ENCODE measurements at places on chromosomes 12 and 14.
A peak's percentile ranks its signal among the peaks of the same experiment; 100 is the strongest.

GRCh38 chr14:31122098-31122611, 85.4 kb downstream of the HECTD1 start:
- DNase-seq, result no peak

GRCh38 chr12:27161458-27162228, 79.3 kb upstream of the C12orf71 start:
- no peak for DNase-seq

DNA sequence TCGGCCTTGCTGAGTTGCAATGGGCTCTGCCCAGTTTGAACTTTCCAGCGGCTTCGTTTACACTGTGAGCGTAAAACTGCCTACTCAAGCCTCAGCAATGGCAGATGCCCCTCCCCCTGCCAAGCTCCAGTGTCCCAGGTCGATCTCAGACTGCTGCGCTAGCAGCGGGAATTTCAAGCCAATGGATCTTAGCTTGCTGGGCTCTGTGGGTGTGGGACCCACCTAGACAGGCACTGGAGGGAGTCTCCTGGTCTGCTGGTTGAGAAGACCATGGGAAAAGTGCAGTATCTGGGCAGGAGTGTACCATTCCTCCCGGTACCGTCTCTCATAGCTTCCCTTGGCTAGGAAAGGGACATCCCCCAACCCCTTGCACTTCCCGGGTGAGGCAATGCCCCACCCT, 88.2 kb downstream of the KLHL28 start:
- no peak for DNase-seq

DNA sequence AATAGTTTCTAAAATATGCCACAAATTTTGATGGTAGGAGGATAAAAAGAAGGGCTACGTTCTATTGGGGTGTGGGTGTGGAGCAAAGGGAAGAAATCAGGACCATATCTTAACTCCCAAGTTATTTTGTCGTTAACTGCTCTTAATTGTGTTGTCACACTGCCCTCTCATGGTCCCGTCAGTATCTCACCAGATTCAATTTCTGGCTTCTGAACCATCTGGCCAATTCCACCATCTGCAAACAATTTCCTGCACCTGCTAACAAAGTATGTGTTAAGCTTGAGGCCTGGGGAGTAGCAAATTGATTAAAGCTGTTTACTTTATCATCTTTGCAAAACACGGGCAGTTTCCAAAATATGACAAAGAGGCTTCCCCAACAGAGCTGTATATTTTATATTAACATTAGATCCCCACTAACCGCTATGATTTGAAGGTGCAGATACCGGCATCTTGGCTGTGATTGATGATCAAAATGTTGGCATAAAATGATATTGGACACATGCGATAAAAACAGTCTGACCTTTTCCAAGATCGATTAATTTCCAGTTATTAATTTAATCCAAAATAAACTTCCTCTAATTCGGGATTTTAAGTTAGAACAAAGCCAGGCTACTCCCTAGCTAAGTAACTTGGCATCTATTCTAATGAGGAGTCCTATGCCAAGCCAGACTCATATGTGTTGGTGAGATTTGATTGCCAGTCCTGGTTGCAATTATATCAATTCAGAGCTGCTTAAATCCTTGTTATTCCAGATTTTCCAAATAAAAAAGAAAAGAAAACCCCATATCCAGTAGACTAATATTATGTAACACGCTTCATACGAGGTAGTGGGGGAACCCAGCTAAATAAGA, 6.9 kb upstream of the DNM1L start:
- peak; percentile 68 for DNase-seq

- no peak for DNase-seq
Observed at GRCh38 chr12:52251367-52252051, 18.5 kb downstream of the KRT7 start.

DNA sequence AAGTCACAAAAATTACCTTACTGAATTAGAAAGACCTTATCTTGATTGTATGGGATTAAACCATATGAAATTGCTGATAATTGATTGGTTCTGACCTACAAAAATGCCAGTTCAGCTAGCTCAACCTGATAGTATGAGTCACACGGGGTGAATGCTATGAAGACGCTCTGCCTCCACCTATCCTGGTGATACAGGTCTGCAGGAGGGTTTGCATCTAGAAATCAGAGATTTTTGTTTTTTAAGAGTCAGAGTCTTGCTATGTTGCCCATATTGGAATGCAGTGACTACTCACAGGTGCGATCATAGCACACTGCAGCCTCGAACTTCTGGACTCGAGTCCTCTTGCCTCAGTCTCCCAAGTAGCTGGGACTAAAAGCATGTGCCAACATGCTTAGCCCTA, 120.4 kb downstream of the HMGA2 start:
- no peak for DNase-seq

- DNase-seq, result peak; percentile 7
Observed at GRCh38 chr12:128969480-128970055, 116.3 kb downstream of the GLT1D1 start.

- no peak for DNase-seq
Observed at GRCh38 chr12:122481861-122482260, 18.9 kb downstream of the ZCCHC8 start.

DNA sequence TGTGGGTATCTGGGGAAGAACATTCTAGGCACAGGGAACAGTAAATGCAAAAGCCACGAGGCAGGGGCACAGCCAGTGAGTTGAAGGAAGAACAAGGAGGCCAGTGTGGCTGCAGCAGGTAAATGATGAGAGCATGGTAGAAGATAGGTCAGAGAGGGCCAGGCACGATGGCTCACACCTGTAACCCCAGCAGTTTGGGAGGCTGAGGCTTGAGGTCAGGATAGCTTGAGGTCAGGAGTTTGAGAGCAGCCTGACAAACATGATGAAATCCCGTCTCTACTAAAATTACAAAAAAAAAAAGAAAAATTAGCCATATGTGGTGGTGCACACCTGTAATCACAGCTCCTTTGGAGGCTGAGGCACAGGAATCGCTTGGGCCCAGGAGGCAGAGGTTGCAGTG, 86.7 kb upstream of the ESRRB start:
- no peak for DNase-seq

GRCh38 chr12:72491426-72491825, 219.3 kb downstream of the TRHDE start:
- DNase-seq, result no peak

DNA sequence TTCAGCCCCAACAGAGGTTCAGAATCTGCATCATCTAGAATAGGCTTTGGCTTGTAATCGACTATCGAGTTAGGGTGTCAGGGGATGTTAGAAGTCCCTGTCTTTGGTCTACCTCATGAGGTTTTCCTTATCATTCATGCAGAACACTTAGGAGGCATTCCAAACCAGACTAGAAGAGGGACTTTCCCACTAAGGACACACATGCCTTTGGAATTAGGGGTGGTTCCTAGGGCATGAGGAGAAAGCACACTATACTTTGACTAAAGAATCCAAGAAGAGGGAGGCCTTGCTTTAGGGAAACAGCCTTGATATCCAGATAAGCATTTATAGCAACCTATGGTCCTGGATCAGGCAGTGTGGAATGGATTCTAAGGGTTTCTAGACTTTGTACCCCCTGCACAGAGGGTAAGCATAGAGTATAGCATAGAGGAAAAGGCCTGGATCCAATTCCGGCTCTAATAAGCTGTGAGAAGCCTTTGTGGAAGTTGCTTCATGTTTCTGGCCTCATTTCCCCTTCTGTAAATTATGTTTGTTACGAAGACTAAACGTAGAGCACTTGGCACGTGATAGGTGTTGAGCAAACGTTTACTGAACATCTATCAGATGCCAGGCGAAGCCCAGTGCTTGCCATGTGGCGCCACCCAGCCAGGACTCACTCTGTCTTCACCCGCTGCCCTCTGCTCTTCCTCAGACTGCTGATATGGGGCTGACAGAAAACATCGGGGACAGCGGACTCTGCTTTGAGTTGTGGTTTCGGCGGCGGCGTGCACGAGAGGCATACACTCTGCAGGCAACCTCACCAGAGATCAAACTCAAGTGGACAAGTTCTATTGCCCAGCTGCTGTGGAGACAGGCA, 13.2 kb downstream of the ZNF219 start:
- DNase-seq, result no peak

DNA sequence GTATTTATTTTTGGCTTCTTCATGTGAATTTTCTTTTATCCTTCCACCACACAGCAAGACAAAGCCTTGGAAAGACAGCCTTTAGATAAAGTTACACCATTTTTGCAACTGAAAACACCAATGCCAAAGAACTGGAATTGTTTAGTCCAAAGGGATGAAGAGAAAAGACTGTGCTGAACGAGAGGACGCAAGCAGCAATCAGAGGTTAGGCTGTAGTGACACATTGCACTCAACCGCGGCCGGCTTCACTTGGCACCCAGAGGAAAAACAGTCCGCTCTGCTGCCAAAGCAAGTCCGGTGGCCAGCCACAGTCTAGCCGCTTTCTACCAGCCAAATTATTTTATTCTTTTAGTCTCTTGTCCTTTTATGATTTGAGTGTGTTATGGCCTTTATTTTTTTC, 49.1 kb upstream of the KCNJ8 start:
- peak; percentile 23 for DNase-seq

DNA sequence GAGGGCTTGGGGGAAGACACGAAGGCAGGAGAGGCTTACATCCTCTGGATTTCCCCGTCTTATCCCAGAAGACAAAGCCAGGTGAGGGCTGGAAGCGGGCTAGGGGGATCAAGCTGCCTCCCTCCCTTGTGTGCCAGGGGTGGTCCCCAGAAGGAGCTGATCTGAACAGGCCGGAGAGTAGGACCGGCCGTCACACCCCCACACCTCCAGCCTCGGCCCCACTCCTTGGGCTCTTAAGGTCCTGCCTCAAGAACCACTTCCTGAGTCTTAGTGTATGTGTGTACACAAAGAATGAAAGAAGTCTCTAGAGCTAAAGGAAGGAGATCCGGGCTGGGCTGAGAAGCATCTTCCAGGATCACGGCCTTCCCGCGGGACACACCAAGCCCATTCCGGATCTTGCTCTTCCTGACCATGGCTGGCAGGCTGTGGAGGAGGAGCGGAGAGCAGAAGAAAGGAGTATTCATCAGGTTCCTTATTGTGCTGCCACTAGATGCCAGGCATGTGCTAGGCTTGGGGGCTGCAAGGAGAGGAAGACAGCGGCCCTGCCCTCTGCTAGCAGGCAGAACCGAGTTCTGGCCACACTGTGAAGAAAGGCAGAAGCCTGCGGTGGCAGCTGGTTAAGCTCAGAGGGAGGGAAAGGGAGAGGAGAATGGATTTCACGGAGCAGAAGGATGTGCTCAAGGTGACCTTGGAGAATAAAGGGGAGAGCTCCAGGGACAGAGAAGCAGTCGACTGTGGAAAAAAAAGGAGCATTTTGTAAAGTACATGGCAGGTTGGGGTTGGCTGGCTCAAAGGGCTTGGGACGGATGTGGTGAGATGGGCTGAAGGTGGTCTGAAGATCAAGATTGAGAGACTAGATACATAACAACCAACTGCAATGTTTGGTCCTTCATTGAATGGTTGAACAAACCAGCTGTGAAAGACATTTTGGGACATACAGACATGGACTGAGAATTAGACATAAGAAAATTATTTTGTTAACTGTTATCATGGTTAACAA, 1.3 kb upstream of the CD63 start:
- peak; percentile 63 for DNase-seq

- no peak for DNase-seq
Observed at GRCh38 chr14:96638041-96638855, 136.1 kb downstream of the PAPOLA start.

- DNase-seq, result no peak
Observed at GRCh38 chr12:70448371-70448770, 82.3 kb downstream of the KCNMB4 start.

DNA sequence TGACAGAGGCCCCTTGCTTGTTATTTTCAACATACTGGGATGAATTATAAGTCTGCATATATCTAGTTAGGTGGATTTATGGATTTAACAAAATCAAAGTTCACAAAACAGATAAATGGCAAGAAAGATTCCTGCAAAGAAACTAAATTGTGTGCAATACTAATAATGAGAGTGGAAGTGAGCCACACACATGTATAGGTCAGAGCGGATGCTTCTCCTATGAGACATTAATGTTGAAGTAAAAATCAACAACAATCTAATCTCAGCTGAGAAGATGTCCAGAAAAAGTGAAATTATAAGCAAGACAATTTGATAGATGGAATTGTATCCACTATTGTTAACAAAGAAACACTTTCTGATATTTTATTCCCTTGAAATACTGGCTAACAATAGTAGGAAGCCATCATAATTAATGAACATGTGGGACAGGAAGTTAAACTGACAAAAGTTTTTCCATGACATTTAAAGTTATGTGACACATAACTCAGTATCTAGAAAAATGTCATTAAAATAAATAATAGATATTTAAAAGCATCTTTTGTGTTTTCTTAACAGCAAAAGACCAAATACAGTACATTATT, 39.7 kb downstream of the RAD51B start:
- DNase-seq, result no peak

DNA sequence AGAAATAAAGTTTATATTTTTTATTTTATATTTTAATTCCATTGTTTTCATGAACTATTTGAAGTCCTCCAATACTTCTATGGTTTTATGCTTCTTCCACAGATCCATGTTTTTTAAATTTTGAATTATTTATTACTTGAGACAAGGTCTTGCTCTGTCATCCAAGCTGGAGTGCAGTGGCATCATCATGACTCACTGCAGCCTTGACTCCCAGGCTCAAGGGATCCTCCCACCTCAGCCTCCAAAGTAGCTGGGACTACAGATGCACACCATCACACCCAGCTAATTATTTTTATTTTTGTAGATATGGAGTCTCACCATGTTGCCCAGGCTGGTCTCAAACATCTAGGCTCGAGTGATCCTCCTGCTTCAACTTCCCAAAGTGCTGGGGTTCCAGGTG, 28.8 kb upstream of the DLGAP5 start:
- no peak for DNase-seq

- DNase-seq, result no peak
Observed at GRCh38 chr12:98745578-98746391, 100.7 kb downstream of the APAF1 start.

GRCh38 chr12:46667551-46667950, 158.2 kb downstream of the SLC38A4 start:
- DNase-seq, result no peak

- DNase-seq, result no peak
Observed at GRCh38 chr14:76708028-76708427, 53.2 kb upstream of the VASH1 start.

DNA sequence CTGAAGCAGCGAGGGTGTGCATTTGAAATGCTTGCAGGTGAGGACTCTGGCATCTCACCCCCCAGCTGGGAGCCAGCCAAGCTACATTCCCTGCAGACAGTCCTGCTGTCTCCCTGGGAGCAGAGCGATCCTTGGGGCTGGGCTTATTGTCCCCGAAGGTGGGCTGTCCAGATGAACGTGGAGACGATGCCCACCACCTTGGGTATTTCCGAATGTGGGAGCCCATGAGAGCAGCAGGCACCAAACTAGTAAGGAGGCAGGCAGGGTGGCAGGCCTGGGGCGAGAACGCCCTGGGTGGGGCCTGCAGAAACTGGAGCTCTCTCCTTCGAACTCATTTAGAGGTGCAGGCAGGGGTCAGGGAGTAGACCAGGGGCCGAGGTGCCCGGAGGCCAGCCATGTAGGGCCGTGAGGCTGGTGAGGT, 18.5 kb downstream of the ZBTB42 start:
- DNase-seq, result no peak

DNA sequence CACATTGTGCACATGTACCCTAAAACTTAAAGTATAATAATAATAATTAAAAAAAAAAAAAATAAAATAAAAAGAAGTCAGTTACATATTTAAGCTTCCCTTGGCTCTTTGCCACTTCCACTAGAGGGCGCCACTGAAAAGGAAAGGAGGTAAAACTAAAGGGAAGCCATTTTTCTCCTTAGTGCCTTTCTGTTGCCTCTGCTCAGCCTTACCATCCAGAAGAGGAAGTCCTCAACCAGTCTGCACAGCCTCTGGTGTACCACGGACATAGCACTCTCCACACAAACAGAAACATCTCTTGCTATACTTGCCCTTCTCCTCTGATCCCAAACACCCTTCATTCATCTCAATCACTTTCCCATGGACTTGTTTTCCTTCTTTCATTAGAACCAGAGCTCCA, 169.0 kb upstream of the EEA1 start:
- DNase-seq, result peak; percentile 16

- DNase-seq, result peak; percentile 81
Observed at GRCh38 chr14:22314183-22314820, 274.7 kb downstream of the DAD1 start.

Data from midbrain (tissue), 1 donor.